CD4-positive, alpha-beta T cell (primary cell): ENCODE measurements at places on chromosomes 5 and 9.

DNA sequence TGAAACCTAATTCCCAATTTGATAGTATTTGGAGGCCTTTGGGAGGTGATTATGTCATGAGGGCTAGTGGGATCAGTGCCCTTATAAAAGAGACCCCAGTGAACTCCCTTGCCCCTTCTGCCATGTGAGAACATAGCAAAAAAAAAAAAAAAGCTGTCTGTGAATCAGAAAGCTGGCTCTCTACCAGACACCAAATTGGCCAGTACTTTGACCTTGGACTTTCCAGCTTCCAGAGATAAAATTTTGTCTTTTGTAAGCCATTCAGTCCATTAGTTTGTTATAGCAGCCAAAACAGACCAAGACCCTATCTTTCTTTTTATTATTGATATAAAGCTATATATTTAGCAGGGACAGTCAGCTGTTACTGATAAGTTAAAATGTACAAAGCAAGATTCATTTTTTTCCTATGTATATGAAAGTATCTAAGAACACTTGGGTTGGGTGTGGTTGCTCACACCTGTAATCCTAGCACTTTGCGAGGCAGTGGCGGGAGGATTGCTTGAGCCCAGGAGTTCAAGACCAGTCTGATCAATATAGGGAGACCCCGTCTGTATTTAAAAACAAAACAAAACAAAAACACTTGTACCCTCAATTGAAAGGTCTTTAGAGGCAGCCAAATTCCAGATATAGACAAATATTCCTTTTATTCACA is 8.1 kb upstream of the C5orf24 start:
- DNase-seq: no peak

GRCh38 chr9:94872083-94872833 is 145.8 kb downstream of the AOPEP start:
- DNase-seq: no peak

- peak; percentile 52 for DNase-seq
Observed at GRCh38 chr5:177368869-177369644, 11.3 kb downstream of the RGS14 start.

- DNase-seq: no peak
Observed at GRCh38 chr9:135315572-135315971, 164.0 kb upstream of the PPP1R26 start.

- DNase-seq: no peak
Observed at GRCh38 chr5:127370631-127371030, 80.0 kb downstream of the MEGF10 start.

GRCh38 chr5:145591578-145591977 is 243.6 kb downstream of the PRELID2 start:
- no peak for DNase-seq

- DNase-seq: no peak
Observed at GRCh38 chr9:89460551-89460950, 37.4 kb downstream of the SEMA4D start.

GRCh38 chr5:28009576-28009975 is 971.2 kb upstream of the CDH9 start:
- DNase-seq: no peak

DNA sequence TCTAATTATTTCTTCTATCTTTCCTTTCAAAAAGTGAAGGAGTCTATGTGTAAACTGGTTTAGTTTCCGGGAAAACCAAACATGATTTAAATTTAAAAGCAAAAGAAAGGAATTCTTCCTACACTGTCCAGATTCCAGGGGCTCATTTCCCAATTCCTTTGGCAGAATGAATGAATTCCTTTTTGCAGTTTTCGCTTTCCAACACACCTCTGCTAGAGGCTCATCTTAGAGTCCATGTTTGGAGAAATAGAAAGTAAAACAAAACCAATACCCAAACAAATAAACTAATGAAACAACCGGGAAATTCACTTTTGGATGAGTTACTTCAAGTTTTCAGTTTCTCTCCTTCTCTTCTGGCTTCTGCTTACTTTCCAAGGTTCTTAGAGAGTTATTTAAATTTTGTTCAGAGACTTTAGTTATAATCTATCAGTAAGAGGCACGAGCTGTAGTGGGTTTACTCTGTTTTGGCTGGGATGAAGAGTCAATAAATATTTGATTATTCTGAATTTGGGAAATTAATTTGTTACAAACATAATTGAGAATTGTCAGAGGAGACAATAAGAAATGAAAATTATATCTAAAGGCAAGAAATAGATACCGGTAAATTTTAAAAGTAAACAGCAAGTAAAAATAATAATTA is 365.0 kb upstream of the CDH9 start:
- DNase-seq: no peak

DNA sequence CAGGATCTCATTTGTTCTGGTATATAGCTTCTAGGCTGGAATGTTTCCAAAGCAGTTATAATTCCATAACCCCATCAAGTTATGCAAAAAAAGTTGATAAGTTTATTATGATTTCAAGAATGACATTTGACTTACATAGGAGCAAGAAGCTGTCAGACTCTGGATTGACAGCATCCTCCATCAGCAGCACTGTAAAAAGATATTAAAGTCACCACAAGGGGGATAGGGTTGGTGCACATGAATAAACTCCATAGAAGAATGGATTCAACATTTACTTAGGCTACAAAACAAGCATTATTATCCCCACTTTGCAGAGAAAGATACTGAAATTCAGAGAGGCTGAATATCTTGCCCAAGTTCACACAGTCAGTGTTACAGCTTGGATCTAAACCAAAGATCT is 208.9 kb upstream of the SLC30A5 start:
- DNase-seq: no peak

- no peak for DNase-seq
Observed at GRCh38 chr5:179141867-179142266, 81.7 kb downstream of the ZNF354C start.

- no peak for DNase-seq
Observed at GRCh38 chr9:76642701-76643209, 121.5 kb upstream of the PCA3 start.

DNA sequence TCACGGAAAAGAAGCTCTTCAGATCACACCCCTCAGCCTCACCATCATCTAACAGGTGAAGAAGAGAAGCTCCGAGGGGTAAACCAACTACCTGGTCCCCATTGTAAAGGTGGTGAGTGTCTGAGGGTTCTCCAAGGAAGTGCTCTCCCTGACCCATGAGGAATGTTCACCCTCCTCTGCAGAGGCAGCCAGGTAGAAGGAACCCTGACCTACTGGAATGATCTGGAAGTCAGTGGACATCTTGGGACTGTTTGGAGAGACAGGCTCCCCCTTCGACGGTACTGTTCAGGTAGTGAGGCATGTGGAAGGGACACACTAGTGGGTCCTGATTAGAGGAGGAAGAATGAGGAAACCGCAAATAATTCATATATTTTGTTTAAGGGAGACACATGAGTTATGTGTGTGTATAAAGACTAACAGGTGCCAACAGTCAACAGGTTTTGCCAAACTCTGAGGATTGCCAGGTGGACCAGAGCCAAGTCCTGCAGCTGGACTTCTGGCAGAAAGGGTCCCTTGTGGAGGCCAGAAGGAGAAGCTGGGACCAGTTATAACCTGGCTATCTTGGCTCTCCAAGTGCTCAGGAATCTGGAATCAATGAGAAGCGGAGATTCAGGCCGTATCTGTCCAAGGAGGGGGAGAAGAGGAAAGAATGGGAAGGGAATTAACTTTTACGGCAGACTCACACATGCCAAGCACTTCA is 3.0 kb upstream of the ZBTB34 start:
- no peak for DNase-seq

GRCh38 chr9:114779352-114779845 is 26.4 kb downstream of the TNFSF15 start:
- no peak for DNase-seq

DNA sequence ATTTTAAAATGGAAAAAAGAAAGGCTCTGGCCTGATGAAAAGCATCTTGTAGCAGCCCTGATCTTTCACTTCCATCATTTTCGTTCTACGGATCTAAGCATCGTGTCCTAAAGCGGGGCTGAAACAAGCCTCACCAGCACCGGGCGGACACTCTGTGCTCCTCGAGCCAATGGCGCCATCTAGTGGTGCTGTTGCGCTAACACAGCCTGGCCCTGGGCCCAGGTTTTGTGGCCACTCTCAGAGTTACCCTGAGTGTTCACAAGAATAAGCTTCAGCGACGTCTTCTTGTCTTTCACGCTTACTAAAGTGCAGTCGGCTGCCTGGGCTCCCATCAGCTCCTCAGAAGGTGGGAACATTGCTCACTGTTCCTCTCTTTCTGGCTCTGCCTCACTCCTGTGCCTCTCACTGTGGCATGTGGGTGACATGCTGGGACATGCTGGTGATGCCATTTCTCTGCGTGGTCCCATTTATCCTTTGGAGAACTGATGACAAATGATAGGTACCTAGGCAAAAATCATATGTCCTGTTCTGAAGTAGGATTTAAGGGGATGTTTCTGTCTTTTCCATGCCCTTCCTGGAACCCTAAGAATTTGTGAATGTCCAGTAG is 32.7 kb downstream of the DMRT3 start:
- DNase-seq: peak; percentile 79

DNA sequence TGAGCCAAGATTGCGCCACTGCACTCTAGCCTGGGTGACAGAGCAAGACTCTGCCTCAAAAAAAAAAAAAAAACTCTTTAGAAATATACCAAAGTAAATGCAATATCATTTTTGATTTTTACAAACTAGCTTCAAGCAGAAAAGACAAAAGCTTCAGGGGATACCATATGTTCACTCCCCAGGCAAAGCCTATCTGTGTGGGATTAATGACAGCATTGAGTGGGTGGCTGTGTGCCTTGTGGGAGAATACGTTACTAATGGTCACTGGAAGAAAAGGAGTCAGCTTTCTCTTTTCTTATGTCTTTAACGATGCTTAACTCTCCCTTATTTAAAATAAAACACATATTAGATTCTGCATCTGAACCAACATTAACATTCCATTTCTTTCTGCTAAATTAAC is 1.9 kb downstream of the PCA3 start:
- no peak for DNase-seq

GRCh38 chr5:35218981-35219380 is 11.3 kb downstream of the PRLR start:
- no peak for DNase-seq

DNA sequence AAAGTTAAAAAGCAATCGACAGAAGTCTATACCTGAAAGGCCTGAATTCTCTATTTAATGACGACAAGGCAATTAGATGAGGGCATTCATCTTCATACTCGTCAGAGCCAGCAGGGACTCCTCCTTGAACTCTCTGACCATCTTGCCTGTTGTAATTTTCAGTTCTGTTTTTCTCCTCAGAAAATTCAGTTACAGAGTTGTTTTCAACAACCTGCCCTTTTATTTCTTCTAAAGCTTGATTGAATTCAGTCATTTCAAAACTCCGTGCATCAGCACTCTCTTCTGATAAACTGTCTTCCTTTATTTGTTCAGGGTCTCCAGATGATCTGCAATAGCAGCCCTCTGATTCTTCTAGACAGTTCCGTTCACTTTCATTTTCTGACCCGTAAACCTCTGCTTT is 15.6 kb downstream of the RIOK2 start:
- DNase-seq: no peak

DNA sequence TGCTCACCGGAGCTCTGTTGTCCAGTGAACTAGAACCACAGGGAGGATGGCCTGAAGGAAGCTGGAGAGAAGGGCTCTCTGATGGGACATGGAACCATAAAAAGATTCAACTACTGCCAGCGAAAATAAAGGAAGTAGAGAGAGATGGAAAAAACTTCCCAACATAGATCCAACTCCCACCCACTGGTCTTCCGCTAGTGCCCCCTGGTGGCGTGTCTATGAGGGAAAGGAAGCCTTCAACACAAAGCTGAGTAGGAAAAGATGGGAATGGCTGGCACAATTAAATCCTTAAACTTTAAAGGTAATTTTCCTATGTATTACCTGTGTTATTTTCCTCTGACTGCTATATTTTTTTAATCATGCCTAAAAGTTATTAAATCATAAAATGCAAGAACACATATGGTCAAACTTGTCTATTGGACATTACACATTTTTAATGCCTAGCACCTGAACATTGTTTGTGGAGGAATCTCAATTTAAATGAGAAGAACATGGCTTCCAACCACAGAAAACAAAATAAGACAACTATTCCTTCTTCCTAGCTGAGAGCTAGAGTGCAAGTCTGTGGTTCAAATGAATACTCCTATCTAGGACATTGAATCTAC is 51.5 kb downstream of the CEP120 start:
- DNase-seq: peak; percentile 9

GRCh38 chr9:122265149-122265915 is 650 bp downstream of the MRRF start:
- DNase-seq: no peak

- DNase-seq: no peak
Observed at GRCh38 chr5:24547132-24547531, 97.6 kb downstream of the CDH10 start.

DNA sequence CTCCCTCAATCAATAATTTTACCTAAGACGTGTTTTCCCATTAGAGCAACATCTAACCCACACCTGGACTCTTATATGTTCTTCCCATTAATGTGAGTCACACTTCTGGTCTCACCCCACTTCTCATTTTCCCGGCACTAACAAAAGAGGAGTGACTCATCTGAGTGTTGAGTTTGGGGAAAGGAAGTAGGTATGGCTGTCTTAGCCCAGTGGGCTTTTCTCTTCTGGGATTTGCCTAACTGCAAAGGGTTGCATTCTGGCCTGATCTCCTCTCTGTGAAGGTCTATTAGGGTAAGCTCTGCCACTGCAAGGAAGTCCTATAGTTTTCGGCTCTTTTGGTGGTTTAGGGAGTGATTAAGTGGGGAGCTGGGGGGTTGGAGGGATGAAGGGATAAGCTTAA is 195.6 kb downstream of the KIAA0825 start:
- DNase-seq: no peak

GRCh38 chr5:127187706-127188105 is 102.9 kb upstream of the MEGF10 start:
- no peak for DNase-seq

- DNase-seq: no peak
Observed at GRCh38 chr9:134855900-134856377, 24.7 kb upstream of the FCN2 start.

- no peak for DNase-seq
Observed at GRCh38 chr9:92295240-92295790, 1.8 kb upstream of the IARS1 start.

DNA sequence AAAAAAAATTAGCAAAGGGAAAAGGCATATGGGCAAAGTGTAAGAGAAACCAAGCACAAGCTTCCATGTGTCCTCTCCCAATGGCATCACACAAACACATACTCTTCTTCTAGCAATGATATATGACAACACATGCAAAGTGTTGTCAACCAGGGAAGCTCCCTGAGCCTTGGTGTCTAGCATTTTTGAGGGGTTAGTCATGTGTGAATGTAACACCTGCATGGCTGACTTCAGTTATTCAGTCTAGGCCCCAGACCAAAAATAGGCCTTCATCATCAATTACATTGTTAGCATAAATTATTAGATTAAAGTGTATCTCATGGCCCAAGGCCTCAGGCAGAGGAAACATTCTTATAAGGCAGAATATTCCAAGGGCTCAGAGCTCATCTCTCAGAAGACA is 450.0 kb downstream of the TLE1 start:
- no peak for DNase-seq

GRCh38 chr9:2663461-2664173 is 42.0 kb downstream of the VLDLR start:
- no peak for DNase-seq

DNA sequence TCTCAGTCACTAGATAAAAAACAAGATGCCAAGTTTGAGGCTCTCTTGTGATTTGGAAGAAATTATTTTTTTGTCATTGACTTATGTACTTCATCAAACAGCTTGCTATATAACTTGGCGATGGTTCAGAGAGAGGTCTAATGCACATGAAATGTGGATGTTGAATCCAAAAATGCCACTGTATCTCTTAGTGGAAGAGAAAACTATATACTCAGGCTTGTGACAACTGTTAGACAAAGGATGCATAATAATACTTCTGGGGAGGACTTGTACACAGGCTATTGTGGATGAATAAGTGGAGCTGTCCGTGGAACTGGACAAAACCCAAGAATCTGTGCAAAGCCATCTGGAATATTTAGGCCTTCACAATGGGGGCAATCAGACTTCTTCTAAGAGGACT is 162.9 kb upstream of the NMUR2 start:
- DNase-seq: no peak
